ENCODE measurements at places on chromosomes 2 and 18. TPM values are rescaled to one million over a fixed set of nuclear protein-coding genes. Genes with fewer than 3 reads are reported as not detected.

GRCh38 chr2:98308068-98308467 lies 38.2 kb upstream of the CNGA3 start:
- DNase-seq = no peak

GRCh38 chr2:105615305-105615704 lies 129.4 kb upstream of the NCK2 start:
- no peak for DNase-seq

The ARHGAP25 gene
- polyA plus RNA-seq = 6.3 TPM

The NEU2 gene
- polyA plus RNA-seq = not detected

DNA sequence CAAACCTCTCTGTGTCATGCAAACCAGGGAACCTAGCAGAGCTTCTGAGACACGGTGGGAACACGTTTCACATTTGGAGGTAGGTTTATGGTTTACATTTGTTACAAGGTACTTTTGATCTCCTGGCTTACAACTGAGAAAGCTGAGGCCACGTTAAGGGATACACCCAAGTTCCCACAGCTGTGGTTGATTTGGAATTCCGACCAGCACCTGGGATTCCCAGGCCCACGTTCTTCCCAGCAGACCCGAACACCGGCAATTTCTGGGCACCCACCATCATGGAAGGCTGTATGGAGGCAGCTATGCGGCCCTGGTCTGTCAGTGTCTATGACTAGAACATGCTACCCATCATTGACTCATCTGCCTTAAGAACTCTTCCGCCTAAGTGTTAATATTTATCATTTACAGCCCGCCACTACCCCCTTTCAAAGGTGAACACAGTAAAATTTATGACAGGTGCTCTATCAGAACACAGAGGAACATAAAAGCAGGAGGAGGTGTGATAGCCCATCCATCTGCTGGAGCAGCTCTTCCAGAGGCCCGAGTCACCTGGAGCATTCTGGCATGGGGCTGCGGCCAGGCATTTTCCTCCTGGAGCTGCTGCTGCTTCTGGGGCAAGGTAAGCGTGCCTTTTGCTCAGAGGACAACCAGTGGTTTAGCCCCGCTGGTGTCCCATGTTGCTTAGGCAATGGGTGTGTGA lies at the start of gene PLB1:
Gene PLB1 (plus strand): TSS at position 510 of the 700 bp plus-strand sequence. CDS start 55 bp downstream, at position 565.
- DNase-seq = no peak

DNA sequence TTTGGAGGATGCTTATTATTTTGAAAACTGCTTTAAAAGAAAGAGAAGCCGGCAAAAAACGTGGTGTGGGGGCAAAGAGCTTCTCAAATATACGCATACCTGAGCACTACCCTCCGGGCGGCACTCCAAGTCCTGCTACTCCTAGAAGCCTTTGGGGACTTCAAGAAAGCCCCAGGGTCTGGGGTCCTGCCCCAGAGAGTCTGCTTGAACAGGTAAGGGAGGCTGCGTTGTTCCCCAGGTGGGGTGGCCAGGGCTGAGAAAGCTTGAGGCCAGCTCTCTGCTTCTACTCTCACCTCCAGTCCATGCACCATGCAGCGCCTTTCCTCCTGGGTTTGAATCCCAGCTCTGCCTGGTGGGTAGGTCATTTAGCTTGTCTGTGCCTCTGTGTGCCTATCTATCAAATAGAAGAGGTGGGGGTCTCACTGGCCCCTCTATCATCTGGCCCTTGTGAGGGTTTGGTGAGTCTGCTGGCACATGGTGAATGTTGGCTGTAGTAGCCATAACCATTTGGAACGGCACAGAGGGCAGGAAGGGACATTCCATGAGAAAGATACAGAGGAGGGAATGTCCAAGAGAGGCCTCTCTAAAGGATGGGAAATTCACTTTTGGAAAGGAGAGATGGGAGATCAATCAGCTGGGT lies 19.5 kb downstream of the MALL start:
- no peak for DNase-seq

GRCh38 chr18:61360404-61361383 lies 27.5 kb downstream of the CDH20 start:
- DNase-seq = no peak

The TRIM54 gene
- polyA plus RNA-seq = 2.1 TPM

- no peak for DNase-seq
Measured at GRCh38 chr2:96089356-96090195, 26.8 kb downstream of the ADRA2B start.

DNA sequence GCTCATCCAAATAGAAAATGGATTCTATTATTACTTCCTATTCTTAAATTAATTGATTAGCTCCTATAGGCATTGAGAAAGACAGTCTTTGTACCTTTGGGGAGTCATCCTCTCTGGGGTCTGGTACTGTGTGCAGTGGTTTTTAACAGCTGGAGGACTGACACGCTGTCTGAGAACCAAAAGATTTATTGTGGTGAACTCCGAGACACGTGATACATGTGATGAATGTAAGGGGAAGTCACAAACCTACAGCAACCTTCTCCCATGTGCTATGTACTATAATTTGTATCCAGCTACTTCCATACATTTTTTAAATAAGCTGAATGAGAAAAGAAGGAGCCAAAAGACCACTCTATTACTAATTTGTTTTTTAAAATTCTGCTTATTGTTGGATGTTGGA lies 133.7 kb downstream of the GALNT3 start:
- no peak for DNase-seq

The MERTK gene
- 9.2 TPM for polyA plus RNA-seq

DNA sequence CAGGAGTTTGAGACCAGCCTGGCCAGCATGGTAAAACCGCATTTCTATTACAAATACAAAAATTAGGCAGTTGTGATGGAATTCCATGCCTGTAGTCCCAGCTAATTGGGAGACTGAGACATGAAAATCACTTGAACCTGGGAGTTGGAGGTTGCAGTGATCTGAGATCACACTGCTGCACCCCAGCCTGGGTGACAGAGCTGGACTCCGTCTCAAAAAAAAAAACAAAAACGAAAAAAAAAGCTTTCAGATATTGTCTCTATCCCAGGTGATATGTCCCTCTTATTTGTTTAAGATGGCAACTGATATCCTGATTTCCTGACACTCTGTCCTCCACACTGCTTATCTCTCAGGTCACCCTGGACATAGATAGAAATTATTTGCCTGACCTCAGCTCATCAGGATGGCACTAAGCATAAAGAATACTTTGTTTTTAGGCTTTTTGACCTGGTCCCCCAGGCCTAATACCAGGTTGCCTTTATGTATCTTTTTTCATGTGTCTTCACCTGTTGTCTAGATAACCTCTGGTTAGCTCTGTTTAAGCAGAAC lies 295.2 kb upstream of the KCNJ3 start:
- DNase-seq = no peak

DNA sequence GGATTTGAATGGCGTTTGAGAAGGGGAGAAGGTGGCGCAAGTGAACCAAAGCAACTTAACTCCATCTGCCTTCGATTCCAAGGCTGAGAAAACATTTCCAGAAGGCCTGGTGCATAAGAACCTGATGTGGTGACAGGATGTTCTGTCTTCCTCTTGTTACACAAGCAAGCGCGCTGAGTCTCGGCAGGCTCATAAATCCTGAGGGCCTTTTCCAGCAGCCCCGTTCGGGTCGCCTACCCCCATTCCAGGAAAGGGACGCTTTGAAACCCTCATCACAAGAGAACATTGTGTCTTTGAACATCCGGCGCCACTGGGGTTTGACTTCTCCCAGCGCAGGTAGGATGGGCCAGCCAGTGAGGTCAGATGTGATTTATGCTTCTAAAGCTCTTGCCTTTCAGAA lies 403.5 kb downstream of the SETBP1 start:
- DNase-seq = peak; percentile 78

The SERPINB12 gene
- polyA plus RNA-seq = not detected

DNA sequence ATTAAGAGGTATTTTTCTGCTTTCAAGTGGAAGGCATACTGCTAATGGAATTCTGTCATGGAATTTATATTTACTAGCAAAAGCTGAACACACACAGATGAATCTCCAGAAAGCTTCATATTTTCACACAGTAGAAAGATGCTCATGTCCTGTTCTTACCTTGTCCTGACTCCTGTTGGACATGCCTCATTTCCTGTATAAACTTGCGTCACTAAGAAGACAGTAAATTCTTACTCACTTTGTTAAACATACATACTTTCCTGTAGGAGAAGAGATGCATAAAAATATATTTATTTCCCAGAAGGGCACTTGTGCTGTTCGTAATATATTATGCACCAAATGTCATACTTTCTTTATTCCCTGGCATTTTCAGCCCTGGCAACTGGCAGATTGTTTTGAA lies 238.3 kb upstream of the RASGRP3 start:
- peak; percentile 7 for DNase-seq

Measured in kidney (tissue), 22 donors.